ENCODE measurements at places on chromosomes 7 and 10.

DNA sequence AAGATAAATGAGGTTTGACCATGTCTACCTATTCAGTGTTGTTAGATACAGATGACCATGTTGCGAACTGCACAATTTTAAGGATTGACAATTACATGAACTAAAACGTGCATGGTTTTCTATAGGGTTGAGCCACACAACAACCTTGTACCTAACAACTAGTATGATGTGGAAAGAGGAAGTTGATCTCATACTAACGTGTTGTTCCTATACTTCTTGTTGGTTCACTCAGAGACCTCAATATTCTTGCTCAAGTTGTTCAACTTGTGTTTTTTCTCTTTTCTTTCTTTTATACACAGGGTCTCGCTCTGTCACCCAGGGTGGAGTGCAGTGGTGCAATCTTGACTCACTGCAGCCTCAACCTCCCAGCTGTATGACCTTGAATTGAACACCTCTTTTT is 6.1 kb upstream of the KEL start:
- no peak for DNase-seq

GRCh38 chr10:113162960-113163359 is 212.9 kb downstream of the TCF7L2 start:
- DNase-seq = no peak

GRCh38 chr7:133511252-133511651 is 258.4 kb downstream of the EXOC4 start:
- DNase-seq = no peak

- DNase-seq = no peak
Measured at GRCh38 chr7:141076377-141076776, 2.5 kb downstream of the TMEM178B start.

- no peak for DNase-seq
Measured at GRCh38 chr10:22054961-22055360, 51.4 kb upstream of the DNAJC1 start.

DNA sequence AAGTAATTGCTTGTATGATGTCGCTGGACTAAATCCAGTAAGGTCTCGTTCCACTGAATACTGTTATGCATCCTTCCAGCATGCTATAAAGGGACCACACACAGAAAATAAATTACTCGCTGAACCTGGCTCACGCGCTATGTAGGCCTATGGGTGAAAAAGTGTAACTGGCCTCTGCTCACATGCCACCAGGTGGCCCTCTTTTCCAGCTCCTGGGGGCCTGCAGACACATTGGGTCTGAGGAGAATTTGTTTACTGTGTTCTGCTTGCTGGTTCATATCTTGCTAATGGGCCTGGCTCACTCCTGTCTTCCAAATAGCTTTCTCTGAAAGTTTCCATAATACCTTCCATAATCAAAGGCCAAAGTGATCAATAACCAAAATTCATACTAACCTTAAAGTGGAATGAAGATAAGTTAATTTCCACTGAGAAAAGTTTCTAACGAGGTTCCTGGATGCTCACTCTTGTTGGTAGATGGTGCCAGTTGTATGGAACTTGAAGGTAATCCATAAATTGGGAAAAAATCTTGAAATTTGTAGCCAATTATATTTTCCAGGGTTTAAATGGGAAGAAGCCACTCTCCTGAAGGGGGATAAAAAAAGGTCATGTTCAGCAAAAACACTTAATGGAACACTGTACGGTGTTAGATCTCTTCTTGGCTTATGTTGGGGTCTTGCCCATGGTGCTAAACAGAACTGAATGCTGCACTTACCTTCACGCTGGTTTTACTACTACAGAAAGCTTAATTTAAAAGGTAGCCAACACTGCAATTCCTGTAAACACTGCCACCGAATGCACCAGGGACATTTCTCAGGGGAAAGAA is 27.0 kb upstream of the ZPBP start:
- no peak for DNase-seq

DNA sequence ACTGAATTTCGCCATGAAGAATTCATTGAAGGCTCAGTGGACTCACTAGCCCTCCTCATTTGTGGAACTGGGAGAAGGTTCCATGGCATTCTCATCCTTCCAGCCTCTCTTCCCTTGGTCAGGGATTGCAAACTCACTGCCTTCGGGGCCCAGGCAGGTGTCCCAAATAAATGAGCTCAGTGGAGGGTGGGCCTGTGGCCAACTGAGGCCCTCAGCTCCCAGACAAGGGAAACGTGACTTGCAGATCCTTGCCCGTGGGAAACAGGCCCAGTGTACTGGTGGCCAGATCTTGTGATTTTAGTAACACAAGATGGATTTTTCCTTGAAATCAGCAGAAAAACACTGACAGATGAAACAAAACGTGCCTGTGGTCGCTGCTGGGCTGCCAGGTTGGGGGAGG is 168.7 kb upstream of the CTBP2 start:
- DNase-seq = no peak

All from SIG-M5 (cell line).